ENCODE measurements at places on chromosomes 1 and 21.

DNA sequence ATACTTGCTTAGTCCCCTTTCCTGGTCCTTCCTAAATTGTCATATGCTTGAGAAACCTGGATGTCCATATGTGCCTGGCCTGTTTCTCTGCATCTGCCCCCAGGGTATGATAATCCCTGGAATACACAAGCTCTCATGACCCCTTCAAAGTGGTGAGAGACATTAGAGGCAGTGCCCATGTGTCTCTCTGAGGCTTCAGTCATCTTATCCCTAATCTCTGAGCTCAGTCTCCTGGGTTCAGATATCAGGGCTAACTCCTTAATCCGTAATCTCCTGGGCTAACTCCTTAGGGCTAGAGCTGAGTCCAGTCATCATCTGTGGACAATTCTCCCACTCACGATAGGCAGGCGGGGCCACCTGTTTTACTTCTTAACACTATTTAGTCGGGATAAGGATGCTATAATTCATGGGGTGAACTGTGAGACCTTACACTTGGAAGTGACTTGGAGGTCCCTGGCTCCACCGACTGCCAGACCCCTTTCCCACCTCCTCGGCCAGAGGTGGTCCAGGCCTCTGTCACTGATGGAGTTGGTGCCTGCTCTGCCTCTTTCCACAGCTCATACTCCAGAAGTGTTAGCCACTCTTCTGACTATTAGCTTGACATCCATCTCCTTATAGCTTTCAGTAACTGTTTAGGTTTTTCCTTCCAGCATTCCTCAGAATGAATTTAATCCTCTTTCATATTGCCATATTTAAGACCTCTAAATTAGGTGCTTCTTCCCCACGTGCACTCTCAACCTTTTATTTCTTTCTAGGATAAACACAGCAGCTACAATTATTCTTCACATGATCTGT lies 22.7 kb downstream of the CCN1 start:
- no peak for DNase-seq

- no peak for DNase-seq
Measured at GRCh38 chr1:20143734-20144565, 4.8 kb downstream of the PLA2G2F start.

- no peak for DNase-seq
Measured at GRCh38 chr21:45568383-45568782, 26.1 kb upstream of the SLC19A1 start.

- no peak for DNase-seq
Measured at GRCh38 chr1:209733409-209734192, 22.3 kb upstream of the TRAF3IP3 start.

- DNase-seq = peak; percentile 34
Measured at GRCh38 chr1:207825719-207826556, 74.1 kb downstream of the CD46 start.

GRCh38 chr1:7646981-7647901 lies 123.9 kb upstream of the VAMP3 start:
- peak; percentile 50 for DNase-seq

GRCh38 chr1:221149555-221150075 lies 270.4 kb downstream of the HLX start:
- no peak for DNase-seq

- DNase-seq = no peak
Measured at GRCh38 chr1:200442537-200443156, 32.8 kb upstream of the ZNF281 start.

- DNase-seq = no peak
Measured at GRCh38 chr1:43250351-43250761, 19.4 kb upstream of the TMEM125 start.

DNA sequence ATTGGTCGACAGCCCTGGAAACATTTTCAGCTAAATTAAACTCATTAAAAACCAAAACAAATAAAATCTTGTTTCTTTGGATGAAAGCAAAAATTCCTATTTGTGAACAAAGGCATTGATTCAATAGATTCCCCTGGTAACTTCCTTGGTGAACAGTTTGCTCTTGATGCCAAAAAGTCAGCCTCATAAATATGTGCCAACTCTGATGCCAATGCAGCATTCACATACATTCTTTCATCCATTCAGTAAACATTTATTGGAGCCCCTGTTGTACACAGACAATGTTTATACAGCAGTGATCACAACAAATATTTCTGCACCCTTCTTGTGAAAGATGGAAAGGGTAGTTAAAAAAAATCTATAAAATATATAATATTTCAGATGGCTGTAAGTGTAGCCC lies 107.8 kb downstream of the PLD5 start:
- no peak for DNase-seq

DNA sequence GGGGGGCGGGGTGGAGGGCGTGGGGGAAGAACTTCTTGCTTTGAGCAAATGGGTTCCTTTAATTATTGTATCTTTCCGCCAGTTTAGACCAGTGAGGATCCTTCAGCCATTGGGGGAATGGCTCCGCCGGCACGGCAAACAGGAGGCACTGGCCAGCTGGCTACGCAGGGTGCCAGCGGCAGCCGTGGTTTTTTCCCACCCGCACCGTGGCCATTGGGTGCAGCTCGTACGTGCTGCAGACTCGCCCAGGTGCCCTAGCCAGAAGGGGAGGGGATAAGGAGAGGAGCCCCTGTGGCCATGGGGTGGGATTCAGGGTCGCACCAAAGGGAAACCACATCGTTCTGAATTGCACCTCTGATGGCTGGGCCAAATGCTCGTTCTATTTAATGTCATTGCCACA lies 65.6 kb downstream of the RGSL1 start:
- no peak for DNase-seq

DNA sequence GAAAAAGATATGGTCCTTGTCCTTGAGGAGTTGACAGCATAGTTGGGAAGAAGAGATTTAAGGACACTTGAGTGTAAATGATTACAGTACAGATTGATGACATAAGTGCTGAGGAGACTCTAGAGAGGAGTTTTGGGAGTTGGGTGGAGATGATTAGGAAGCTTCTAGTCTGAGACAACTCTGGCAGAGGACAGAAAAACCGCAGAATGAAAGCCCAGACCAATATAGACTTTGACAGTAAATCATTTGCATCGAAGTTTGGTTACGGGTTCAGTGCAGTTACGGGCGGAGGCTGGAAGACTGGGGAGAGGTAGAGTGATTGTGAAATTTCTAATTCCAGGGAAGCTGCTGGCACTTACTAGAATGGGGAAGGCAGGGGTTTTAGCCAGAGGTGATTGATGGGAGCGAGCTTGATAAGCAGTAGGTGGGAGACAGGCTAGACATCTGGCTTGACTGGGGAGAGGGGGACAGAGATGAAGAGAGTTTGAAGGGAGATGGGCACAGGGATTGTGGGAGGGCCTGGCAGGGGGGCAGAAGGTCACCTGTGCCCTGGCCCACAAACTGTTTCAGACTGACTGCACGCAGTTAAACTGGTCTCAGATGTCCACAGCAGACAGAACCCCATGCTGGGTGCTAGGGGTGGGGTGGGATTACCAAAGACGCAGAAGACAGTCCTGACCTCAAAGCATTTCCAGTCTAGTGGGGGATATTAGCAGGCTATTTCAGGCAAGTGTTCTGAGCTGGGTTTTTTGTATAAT lies 20.1 kb downstream of the SH2D2A start:
- DNase-seq = no peak

GRCh38 chr1:227730630-227731151 lies 4.4 kb downstream of the JMJD4 start:
- DNase-seq = no peak

DNA sequence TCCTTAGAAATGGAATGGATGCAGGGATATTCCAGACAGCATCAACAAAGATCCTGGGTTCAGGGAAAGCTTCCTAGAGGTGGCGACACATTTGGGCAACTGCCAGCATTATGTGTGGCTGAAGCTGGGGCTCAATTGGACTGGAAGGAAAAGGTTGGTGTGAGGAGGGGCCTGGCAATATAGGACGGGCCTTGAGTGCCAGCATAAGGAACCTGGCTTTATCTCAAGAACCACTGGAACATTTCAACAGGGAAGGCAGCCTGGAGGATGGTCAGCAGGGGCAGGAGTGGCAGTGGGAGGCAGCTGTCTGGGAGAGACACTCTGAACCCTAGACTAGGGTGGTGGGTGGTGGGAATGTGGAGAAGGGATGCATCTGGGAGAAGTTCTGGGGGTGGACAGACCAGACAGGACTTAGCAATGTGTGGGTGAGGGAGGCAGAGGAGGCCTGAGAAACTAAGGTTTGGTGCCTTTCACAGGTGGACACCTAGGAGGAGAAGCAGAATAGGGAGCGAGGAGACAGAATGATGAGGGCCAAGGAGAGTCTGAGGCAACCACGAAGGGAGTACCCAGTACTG lies 3.5 kb downstream of the SH3BGRL3 start:
- DNase-seq = no peak

- DNase-seq = no peak
Measured at GRCh38 chr21:39388811-39389155, 39.9 kb upstream of the HMGN1 start.

DNA sequence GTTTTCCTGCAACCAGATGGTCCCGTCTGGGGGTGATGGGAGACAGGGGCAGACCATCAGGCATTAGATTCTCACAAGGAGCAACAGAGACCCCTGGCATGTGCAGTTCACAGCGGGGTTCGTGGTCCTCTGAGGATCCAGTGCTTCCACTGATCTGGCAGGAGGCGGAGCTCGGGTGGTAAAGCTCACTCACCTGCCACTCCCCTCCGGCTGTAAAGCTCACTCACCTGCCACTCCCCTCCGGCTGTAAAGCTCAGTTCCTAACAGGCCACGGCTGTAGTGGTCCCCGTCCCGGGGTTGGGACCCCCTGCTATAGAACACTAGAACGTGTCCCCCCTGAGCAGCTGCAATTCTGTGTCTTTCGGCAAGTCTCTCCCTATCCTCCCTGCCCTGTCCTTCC lies 4.6 kb downstream of the KRTAP10-12 start:
- DNase-seq = no peak

DNA sequence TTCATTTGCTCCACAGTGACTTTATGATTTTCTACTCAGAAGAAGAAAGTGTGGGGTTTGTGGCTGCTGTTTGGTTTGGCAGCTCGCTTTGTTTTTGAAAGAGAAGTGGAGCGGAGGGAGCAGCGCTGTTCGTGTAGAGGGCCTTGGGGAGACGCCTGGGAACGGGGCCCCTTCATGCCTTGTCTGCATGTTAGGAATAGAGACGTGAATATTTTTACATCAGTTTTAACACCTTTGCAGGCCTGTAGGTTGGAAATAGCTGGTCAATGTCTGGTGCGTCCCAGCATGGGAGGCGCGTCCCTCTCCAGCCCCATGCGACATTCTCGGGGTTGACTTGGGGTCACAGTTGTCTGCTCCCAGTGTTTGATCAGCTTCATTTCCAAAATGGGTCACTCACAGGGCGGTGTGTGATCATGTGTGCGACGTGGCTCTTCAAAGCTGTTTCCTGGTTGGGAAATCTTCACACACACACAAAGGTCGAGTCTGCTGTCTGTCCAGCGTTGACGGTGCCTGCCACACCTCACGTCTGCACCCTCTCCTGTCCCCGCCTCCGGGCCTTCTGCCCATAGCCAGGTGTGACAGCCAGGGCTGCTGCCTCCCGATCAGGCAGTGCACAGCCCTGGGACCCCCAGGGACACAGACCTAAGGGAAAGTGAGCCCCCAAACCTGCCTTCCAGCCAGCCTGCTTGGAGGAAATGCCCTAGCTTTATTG lies 149.2 kb downstream of the PSMG1 start:
- DNase-seq = no peak

DNA sequence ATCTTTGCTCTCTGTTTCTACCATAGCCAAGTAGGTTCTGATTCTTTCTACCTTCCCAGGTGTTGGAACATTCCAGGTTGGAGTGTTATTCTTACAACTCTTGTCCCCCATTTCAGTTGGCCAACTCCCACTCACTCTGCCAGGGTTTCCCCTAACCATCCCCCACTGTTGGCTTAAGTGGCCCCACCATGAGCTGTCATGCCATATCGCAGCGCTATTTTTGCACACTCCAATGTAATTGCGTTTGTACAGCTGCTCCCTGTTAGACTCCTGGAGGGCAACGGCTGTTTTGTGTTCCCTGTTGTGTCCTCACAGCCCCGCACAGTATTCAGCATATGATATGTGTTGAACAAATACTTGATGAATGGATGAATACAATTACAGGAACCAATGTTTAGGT lies 117.7 kb upstream of the ETS2 start:
- no peak for DNase-seq

DNA sequence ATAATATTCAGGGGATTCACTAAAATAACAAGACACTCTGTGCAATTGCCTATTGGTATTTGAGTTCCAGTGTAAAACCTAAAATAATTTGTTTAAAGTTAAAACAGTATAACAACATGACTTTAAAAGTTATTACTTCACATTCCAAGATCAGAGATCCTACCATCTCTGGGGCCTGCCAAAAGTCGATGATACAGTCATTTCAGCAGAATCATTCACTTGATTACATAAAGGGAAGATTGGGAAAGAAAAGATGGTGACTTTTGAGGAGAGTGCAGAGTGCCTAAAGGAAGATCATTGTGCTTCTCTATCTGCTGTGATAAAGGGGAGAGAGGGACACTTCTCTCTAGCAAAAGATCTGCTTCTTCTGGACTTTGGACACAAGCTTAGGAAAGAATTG lies 784.4 kb upstream of the ADGRL4 start:
- no peak for DNase-seq

DNA sequence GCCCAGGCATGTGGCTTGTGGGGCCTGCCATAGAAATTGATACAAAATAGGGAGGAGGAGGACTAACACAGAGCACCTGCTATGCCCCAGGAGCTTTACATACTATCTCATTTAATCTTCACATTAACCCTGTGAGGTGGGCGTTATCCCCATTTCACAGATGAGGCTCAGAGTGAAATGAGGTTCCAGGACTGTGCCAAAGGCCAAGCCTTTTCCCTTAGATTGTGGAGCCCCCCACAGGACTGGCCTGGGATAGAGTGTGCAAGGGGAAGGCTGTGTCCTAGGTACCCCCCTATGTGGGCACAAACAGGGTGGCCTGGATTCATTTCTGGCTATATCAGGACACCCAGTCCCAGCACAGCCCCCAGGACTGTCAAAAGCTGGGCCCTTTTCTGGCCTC lies 2.2 kb upstream of the DDOST start:
- no peak for DNase-seq

DNA sequence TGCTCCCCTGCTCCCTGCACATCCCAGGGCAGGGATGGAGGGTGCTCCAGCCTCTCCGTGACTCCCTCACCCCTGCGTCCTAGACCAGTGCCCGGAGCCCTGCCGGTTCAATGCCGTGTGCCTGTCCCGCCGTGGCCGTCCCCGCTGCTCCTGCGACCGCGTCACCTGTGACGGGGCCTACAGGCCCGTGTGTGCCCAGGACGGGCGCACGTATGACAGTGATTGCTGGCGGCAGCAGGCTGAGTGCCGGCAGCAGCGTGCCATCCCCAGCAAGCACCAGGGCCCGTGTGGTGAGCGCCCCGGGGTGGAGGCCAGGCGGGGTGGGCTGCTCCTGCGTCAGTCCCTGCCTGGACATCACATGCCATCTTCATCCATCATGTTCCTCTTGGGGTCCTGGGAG lies 22.0 kb downstream of the AGRN start:
- DNase-seq = no peak

GRCh38 chr21:16969636-16970035 lies 543.2 kb upstream of the CXADR start:
- no peak for DNase-seq

GRCh38 chr1:119448127-119448511 lies 33.2 kb downstream of the HSD3B2 start:
- DNase-seq = no peak
